Astrocyte (in vitro differentiated cells and primary cell): ENCODE measurements at places on chromosomes 7 and 10.

DNA sequence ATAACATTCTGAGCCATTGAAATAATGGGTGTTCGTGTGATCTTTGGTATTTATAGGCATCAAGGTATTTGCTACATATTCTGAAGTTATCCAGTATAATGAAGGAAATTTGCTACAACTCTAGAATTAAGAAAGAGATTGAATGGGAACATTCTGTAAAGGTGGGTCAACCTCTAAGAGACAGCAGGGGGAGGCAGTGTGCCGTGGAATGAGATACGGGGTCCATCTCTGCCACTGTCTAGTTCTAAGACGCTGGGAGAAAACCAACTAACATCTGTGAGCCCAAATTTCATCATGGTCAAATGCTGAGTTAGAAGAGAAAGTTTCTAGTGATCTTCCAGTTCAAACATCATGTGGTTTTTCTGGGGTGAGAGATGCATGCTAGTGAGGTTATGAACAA is 368.9 kb downstream of the SORCS1 start:
- no peak for DNase-seq

- DNase-seq: no peak
Observed at GRCh38 chr10:49356944-49357343, 38.9 kb downstream of the DRGX start.

DNA sequence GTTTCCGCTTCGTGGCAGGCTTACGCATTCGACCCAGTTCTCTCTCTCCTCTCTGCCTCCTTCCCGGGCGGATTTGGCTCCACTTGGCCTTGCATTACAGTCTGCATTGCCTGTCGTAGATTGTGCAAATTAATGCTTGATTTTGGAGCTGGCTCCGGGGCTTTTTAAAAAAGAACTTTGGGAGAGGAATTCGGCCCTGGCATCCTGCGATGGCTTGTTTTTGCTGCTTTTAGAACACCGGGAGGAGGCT is 767 bp downstream of the EIF4EBP2 start:
- peak; percentile 30 for DNase-seq

- DNase-seq: no peak
Observed at GRCh38 chr10:82390866-82391658, 516.1 kb downstream of the NRG3 start.

- DNase-seq: peak; percentile 34
Observed at GRCh38 chr10:48209241-48209640, 65.3 kb downstream of the FRMPD2 start.
